GM04503 (cell line): ENCODE measurements at places on chromosomes 12 and 14.

DNA sequence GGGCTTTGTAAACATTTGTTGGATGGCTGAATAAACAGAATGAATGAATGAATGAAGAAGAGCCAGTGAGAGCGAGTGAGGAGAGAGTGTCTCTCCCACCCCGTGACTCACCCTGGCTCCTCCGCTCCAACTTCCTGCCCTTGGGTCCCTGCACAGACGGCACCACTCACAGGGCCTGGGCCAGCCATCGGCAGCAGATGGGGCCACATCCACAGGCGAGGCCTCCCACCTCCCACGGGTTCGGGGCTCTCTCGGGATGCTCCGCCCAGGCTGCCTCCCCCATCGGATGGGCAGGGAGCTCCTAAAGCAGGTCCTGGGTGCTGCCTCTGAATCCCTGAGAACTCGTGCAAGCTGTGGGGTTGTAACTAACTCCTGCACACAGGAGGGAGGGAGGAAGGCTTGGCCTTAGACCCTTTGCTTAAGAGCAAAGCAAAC, 41.3 kb downstream of the CCNK start:
- no peak for DNase-seq

DNA sequence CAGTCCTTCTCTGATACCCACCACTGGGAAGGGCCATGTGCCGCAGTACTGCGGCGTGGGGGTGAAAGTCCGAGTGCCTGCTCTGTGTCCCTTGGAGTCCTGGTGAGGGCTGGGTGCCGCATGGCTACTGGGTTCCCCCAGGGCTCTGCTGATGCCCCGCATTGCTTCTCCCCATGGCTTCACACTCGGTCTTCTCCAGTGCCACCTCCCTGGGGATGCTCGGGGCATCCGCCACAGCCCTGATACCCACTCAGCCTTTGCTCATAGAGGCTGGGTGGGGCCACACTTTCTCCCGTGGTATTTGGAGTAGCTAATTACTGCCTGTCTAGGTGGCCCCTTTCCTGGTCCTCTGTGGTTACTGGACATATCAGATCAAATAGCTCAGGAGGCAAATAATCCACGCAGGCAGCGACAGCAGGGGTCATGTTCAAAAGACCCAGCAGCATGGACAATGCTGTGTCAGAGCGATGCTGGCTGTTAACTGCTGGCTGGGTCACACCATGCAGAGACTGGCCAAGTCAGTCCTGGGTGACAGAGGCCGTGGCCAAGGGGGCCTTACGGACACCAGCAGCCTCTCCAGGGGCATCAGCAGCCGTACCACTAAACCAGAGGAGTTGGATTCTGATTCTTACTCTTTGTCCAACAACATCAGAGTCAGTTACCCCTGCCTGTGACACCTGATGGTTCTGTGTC, 106.5 kb downstream of the ADGRD1 start:
- no peak for DNase-seq

GRCh38 chr14:90300611-90301047, 31.1 kb downstream of the NRDE2 start:
- no peak for DNase-seq

DNA sequence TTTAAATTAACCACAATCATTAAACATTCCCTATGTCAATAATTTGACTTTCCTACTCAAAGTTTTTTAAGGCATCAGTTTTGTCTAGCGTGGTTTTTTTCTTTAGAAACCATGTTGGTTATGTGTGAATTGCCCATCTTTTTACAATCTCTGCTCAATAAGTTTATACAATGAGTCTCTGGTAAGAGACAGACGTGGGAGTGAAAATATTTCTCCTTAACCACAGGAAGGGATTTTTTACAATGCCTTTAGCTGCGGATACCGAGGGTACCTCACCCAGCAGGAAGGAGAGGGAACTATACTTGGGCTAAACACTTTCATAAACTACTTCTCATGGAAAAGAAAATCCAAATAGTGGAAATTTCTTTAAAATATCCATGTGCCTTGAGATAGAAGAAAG, 191.4 kb upstream of the BCL2L14 start:
- no peak for DNase-seq

- no peak for DNase-seq
Observed at GRCh38 chr12:93180566-93180965, 197.2 kb upstream of the NUDT4 start.

DNA sequence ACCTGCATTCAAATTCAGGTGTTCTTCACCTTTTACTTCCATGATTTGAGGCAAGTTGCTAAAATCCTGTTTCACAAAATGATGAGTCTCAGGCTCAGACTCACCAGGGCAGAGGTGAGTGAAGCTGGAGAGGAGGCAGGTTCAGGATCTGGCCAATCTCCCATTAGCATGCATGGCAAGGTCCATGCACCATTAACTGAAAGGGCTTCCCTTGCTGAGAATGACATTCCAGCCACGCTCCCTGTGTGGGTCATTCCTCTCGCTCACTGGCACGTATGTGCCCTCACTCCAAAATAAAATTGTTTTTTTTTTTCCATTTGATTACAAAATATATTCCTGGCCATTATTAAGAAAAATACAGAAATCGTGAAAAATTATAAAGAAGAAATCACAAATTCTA, 257.6 kb downstream of the C12orf75 start:
- no peak for DNase-seq

- peak; percentile 89 for DNase-seq
Observed at GRCh38 chr14:36091096-36091495, 85.4 kb downstream of the PTCSC3 start.

DNA sequence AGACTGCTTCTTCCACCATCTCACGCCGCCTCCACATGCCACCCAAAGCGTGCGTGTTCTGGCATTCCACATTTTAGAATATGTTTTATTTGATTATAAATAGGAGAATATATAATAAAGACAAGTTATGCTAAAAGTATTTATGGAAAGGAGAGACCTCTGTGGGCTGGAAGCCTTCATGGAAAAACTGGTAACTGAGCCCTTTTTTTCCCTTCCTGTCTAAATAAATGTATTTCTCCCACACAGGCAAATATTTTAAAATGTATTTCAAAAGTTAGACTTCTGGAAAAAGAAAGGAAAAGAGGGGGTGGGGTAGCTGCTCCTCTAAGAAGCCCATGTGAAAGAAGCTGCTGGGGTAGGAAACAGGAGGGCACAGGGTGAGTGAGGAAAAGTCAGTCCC, 16.1 kb upstream of the NR4A1 start:
- DNase-seq, result no peak

DNA sequence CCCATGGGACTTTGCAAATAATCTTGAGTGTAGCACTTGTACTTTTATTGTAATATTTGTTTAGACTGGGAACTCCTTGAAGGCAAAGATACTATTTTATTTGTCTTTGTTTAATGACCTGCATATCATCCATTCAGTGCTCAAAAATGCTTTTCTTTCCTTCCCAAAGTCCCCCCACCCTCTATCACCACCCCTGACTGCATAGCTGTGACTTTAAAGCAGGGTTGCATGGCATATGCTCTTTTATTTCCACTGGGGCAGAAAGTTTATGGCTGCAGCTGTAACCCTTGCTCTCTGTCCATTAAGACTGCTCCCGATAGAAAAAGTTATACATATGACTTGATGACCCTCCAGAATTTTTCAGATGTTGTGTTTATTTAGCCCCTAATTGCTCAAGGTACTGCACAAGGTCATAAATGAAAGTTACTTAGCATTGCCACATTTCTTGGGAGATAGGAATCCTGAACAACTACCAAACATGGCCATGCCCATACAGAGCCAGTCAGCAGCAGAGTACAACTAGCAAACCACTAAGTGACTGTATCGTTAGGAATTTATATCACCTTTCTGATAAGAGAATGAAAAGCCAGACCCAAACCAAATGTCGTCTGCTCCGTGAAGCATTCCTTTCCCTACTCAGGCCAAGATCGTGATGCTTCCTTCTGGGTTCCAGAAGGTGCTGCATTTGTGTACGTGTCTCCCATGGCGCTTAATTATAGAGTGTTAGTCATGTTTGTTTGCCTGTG, 114.3 kb downstream of the DIP2B start:
- DNase-seq, result no peak

- DNase-seq, result no peak
Observed at GRCh38 chr12:102797528-102797927, 119.5 kb downstream of the PAH start.

DNA sequence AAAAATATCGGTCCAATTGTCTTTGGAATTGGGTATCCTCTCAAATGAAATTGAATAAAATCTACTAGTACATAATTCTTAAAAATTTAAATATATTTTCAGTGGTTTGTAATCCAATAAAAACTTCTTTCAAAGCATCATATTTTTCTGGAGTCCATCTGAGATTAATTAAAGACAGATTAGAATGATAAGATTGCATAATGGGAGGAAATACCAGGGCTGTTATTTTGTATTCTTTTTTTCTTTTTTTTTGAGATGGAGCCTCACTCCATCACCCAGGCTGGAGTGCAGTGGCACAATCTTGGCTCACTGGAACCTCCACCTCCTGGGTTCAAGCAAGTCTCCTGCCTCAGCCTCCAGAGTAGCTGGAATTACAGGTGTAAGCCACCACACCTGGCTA, 103.8 kb downstream of the TMTC3 start:
- DNase-seq, result no peak

GRCh38 chr12:66085213-66085612, 45.3 kb downstream of the LLPH start:
- no peak for DNase-seq

GRCh38 chr12:128073937-128074336, 193.0 kb upstream of the TMEM132C start:
- DNase-seq, result no peak

DNA sequence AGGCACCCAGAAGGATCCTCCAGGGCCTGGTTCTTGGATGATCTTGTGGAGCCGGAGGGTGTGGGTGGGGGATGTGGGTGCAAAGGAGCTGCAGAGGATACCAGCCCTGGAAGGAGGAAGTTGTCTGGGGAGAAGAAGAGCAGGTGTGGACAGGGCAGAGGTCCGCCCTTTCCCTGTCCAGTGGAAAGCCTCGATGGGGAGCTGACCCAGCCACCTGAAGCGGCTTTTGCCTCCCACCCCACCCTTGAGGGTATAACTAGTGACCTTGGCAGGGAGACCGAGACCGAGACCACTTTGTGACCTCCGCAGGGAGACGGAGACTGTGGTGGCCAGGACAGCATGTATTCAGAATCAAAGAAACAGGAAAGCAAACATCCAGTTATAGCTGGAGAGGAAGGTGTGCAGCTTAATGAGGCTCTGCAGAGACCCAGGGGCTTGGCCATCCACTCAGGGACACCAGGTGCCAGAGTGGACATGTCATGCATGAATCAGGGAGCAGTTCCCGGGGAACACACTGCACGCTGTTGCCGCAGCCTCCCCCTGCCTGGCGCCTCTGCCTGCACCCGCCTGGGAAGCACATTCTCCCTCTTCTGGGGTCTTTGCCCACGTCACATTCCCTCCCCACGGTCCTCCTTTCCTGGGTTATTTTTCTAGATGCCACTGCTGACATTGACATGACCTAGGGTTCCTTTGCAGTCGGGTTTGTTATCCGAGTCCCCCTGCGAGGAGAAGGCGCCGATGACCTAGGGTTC, 87.7 kb downstream of the ADGRD1 start:
- no peak for DNase-seq

DNA sequence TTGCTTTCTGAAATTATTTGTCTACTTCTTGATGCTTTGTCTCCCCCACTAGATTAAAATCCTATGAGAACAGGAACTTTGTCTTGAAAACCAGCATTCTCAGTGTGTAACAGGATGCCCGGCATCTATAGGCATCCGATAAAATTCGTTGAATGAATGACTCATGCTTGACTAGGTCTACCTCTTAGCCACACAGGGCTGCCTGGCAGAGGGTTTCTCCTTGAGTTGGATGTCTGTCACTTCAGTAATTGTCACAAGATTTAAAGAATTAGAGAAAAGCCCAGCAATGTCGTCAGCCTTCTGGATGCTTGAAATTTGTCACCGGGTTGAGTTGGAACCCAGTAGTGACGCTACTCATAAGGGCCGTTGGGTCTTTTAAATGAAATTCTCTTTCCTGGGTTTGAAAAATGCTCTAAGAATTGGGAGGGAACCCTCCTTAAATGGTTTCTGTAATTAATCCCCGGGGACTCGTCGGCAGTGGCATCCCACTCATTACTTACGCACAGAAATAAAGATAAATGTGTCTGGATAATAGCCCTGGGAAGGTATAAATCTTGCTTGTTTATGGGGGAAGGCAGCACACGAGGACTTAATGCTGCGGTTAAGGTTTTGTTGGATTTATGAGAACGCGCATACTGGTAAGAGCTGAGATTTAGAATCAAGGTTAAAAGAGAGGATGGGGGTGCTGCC, 194.1 kb downstream of the AACS start:
- no peak for DNase-seq
